NCI-H82 (cell line): ENCODE measurements at places on chromosomes 7 and 10.

GRCh38 chr10:132693676-132694075 lies 92.3 kb downstream of the NKX6-2 start:
- DNase-seq = no peak

DNA sequence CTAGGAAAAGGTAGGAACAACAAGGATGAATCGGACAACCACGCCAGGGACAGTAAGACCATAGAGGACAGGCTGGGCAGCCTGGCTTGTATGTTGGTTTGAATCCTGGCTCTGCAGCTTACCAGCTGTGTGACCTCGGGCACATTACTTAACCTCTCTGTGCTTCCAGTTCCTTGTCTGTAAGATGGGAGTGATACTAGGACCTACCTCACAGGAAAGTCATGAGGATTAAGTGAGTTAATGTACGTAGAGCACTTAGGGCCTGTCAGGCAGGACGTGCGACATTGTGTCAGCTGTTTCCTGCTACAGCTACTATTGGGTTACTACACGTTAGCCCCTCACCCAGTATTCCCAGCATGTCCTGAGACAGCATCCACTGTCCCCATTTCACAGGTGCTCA lies 32.1 kb downstream of the PLAC9 start:
- no peak for DNase-seq

GRCh38 chr10:95547791-95548435 lies 13.3 kb downstream of the SORBS1 start:
- no peak for DNase-seq

DNA sequence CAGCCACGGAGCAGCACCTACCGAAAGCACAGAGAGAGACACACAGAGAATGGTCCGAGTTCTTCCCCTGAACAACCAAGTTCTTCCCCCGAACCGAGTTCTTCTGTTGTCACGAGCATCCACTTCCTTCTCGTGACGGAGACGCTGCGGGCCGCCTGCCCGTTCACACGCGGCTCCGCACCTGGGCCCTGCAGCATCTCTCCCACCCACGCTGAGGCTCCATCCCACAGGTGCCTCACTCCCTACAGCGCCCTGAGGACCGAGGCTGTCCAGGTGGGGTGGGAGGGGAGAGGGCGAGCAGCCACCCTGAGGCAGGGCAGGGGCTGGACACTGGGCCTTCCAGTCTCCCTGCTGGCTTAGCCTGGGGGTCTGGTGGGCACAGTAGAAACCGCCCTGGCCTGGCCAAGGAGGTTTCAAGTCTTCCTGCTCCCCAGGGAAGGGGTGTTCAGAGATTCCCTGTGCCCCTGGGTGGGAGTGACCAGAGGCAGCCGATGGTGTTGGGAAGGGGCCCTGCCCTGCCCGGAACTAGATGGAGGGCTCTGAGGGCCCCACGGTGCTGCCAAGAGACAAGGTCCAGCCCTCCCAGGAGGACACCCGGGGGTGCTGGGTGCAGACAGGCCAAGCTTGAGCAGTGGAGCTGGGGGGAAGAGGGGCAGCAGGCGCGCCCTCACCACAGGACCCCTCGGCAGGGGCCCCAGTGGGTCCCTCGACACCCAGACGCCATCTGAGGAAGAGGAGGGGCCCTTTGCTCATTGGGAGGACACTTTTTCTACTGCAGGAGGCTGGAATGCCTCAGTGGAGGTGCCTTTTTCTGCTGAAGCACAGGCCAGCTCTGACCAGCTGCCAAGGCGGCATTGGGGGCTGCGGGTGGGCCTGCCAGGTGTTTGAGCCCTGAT lies 5.2 kb upstream of the NKX6-2 start:
- DNase-seq = no peak
